ENCODE measurements at places on chromosomes 3 and 15. TPM values are rescaled to one million over a fixed set of nuclear protein-coding genes. Genes with fewer than 3 reads are reported as not detected.

DNA sequence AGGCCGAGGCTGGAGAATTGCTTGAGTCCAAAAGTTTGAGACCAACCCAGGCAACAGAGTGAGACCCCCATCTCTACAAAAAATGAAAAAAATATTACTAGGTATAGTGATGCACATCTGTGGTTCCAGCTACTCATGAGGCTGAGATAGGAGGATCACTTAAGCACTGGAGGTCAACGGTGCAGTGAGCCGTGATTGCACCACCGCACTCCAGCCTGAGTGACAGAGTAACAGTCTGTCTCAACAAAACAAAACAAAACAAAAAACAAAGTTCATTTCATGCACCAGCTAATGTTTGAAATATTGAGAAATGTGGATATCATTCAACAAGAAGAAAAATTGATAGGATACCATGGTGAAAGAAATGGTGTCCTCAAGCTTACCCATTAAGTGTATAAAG, 450.5 kb upstream of the TPRG1 start:
- no peak for DNase-seq
- H3K27ac ChIP-seq = no peak overlapping the region
- H3K4me1 ChIP-seq = no peaks in the 10 kb centered on the region
- H3K27me3 ChIP-seq = no peaks in the 10 kb centered on the region
- H3K4me3 ChIP-seq = no peak overlapping the region

DNA sequence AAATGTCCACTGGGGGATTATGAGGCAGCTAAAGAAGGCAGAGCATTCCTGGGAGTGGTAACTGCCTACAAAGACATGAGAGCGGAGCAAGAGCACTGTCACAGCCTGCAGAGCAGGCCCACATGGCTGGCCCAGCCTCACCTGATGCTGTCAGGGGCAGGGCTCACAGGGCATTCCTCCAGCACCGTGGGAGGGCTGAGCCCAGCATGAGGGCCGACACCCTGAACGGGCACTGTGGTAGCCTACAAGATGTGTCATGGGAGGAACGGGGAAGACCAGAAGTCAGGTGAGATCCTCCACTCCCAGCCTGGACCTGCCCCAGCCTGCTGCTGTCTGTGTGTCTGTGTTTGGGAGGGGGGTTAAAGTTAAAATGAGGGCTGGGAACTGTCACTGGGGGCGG, 30.1 kb downstream of the CCDC12 start:
- peaks cover 44% of the 10 kb centered on the region for H3K4me1 ChIP-seq
- no peak overlapping the region for H3K27ac ChIP-seq
- no peak overlapping the region for H3K4me3 ChIP-seq
- no peaks in the 10 kb centered on the region for H3K27me3 ChIP-seq
- peaks cover 26% of the 10 kb centered on the region for H3K36me3 ChIP-seq

The SUCNR1 gene
- total RNA-seq = 0.05 TPM

GRCh38 chr15:65535192-65535591, 4.9 kb downstream of the HACD3 start:
- no peak overlapping the region for H3K4me3 ChIP-seq
- no peak for DNase-seq
- no peaks in the 10 kb centered on the region for H3K27me3 ChIP-seq
- no peak overlapping the region for H3K27ac ChIP-seq

GRCh38 chr3:154334973-154335420, 10.7 kb upstream of the DHX36 start:
- no peaks in the 10 kb centered on the region for H3K36me3 ChIP-seq
- DNase-seq = no peak
- no peaks in the 10 kb centered on the region for H3K4me1 ChIP-seq

The GOLGA6B gene
- total RNA-seq = not detected

DNA sequence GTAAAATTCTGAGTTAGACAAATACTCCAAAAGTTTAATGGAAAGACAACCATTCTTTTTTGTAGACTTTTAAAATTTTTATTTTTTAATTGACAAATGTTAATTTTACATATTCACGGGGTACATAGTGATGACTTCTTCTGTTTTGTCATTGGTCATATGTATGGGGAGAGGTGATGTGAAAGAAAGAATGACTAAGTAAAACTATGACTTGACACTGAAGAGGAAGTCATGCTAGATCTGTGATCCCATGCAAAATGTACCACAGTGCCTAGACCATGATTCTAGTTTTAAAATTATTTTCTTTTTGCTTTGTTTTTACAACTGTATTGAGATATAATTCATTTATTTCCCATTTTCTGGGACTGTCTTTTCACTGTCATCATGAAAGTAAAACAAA, 281.6 kb downstream of the MBNL1 start:
- no peak for DNase-seq
- no peaks in the 10 kb centered on the region for H3K4me1 ChIP-seq
- no peak overlapping the region for H3K4me3 ChIP-seq
- H3K36me3 ChIP-seq = no peaks in the 10 kb centered on the region

The SENP8 gene
- 0.78 TPM for total RNA-seq

The KBTBD13 gene
- not detected for total RNA-seq

DNA sequence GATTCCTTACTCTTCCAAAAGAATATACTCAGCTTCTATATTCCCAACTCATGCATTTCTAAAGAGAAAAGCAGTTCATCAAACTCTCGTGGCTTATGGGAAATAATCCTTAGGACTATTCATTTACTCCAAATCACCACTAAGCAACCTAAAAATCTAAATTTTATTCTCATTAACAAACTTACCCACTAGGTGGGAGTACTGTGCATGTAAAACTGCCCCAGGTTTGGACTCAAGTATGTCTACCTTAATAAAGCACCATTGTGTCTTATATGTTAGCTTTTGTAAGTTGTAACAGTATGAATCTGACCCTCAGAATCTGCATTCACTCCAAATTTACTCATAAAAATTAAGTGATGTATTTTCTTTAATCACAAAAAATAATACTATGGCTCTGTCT, 25.3 kb downstream of the RAD18 start:
- no peaks in the 10 kb centered on the region for H3K27me3 ChIP-seq
- H3K4me1 ChIP-seq = peaks cover 62% of the 10 kb centered on the region
- H3K4me3 ChIP-seq = no peak overlapping the region
- peaks cover 76% of the 10 kb centered on the region for H3K36me3 ChIP-seq
- DNase-seq = no peak

DNA sequence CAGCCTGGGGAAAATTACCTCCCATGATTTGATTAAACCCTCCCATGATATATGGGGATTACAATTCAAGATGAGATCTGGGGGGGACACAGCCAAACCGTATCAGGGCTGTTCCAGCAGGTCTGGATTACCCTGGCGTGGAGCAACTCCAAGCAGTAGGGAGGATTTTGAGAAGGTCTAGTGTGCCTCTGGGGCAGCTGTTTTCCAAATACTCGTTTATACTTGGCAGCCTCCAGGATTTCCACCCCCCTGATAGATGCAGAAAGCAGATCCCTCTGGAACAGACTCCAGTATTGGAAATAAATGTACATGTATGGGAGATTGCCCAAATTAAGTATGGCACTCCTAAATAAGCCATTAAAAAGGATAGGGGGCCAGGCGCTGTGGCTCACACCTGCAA, 7.7 kb upstream of the IRAK2 start:
- H3K4me1 ChIP-seq = no peaks in the 10 kb centered on the region
- DNase-seq = no peak
- H3K27ac ChIP-seq = no peak overlapping the region
- H3K27me3 ChIP-seq = no peaks in the 10 kb centered on the region
- H3K4me3 ChIP-seq = no peak overlapping the region
- peaks cover 11% of the 10 kb centered on the region for H3K36me3 ChIP-seq

The C2CD4A gene
- total RNA-seq = not detected

The VGLL3 gene
- total RNA-seq = 17.1 TPM
